HCEC 1CT (cell line): ENCODE measurements at places on chromosomes 16 and 17.
A peak's percentile ranks its signal among the peaks of the same experiment; 100 is the strongest.

DNA sequence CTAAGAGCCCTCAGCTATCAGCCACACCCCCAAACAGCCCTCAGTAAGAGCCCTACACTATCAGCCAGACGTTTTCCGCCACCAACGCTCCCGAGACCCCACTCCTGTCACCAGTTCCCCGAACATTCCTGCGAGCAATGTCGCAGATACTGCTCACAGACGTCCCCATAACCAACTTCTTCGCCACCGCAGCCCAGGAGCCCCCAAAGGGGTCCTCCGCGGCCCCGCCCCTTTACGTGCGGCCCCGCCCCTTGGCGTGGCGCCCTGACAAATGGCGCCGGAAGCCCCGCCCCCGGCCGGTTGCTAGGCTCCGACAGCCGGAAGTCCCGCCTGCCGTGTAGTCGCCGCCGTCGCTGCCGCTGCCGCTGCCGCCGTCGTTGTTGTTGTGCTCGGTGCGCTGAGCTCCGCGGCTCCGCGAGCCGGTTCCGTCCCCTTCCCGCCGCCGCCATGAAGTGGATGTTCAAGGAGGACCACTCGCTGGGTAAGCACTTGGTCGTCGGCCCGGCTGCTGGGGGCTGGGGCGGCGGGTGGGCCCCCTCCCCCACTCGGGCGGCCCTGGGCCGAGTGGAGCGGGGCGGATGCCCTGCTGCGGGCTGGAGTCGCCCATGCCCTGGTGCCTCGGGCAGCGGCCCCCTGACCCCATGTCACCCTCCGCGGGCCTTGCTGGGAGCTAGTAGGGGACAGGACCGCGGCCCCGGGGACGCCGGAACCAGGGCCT, at the start of gene GABARAPL2:
Gene GABARAPL2 (plus strand): TSS at position 340 of the 718 bp plus-strand sequence. CDS start 108 bp downstream, at position 448.
- peak; percentile 74 for DNase-seq

DNA sequence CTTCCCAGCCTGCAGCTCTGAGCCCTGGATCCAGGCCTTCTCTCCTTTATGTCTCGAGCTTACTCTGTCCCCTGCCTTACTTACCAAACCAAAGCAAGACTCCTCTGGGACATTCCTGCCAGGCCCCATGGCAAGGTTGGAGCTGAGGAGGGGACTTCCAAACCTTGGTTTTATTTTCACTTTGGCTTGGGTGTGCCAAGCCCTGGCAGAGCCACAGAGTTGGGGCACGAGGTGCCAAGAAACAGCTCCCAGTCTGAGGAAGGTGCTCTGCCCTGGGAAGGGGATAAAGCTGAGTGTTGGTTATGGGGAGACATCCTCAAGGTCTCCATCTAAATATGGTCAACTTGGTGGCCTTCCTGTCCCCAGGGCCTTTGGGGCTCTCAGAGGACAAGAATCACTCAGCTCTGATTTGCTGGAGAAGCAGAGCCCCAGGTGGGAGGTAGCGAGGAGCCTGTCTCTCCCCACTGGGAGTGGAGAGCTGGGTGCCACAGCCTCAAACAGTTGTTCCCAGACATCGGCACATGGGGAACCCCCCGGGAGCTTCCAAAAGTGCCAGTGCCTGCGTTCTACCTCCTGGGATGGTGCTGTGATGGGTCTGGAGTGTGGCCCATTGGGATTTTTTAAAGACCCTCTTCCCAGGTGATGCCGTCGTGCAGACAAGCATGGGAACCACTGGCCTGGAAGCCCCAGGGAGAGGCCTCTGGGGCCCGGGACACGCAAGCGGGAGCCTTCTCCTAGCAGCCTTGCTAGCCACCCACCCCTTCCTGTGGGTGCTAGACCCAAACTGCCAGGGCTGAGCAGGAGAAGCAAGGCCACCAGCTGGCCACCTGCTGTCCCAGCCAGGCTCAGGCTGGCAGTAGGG, 10.3 kb downstream of the NLRC5 start:
- DNase-seq, result no peak

- DNase-seq, result peak; percentile 46
Observed at GRCh38 chr16:2919511-2920255, 8.0 kb downstream of the FLYWCH1 start.

GRCh38 chr17:2925011-2925410, 128.8 kb downstream of the RAP1GAP2 start:
- no peak for DNase-seq

- no peak for DNase-seq
Observed at GRCh38 chr16:23206986-23207385, 24.4 kb downstream of the SCNN1G start.

DNA sequence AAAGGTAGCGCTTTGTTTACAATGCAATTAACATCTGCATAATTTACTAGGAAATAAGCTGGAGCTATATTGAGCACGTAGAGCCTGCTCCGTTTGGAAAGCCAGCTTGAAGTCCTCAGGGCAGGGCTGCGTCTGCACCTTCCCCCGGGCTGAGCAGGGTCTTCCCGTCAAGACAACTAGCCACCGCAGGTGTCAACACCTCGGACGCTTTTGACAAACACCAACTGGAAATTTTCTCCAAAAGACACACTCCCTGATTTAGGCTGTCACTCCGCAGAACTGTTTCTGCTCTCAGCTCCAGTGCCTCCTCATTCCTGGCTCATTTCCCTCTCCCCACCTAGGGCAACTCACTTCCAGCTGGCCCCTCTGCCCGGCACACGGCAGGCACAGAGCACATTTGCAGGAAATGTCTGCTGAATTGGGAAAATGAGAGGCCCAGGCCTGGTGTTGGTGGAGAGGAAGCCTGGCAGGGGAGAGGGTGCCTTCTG, 170.3 kb downstream of the MAF start:
- DNase-seq, result no peak

DNA sequence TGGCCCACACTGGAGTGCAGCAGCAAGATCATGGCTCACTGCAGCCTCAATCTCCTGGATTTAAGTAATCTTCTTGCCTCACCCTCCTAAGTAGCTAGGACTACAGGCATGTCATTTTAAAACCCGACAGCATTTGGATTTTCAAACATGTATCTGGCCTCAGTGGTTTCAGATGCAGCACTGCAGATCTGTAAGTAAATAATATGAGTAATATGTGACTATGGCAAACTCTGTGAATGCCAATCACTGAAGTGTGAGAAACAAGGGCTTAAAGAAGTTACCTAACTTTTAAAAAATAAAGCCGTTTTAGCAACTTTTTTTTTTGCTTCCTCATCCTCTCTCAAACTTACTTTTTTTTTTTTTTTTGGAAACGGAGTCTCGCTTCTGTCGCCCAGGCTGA, 11.9 kb downstream of the CEP20 start:
- no peak for DNase-seq

DNA sequence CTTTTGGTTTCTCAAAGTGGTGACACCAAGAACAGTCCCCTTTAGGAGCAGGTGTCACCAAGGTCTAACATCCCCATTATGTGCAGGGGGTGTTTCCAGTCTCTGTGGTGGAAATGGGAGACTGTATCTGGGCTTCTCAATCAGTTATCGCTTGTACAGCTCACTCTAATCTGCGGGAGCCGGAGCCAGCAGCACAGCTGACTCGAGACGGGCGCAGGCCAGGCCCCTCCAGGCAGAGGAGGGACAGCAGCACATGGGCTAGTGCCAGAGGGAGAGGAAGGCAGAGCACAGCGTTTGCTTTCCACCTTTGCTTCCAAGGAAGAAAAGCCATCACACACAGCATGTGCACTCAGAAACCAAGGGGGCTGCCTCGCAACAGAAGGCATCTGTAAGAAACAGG, 91.2 kb upstream of the CREBBP start:
- DNase-seq, result no peak
